ENCODE measurements at places on chromosomes 12 and 14. TPM values are rescaled to one million over a fixed set of nuclear protein-coding genes. Genes with fewer than 3 reads are reported as not detected.

DNA sequence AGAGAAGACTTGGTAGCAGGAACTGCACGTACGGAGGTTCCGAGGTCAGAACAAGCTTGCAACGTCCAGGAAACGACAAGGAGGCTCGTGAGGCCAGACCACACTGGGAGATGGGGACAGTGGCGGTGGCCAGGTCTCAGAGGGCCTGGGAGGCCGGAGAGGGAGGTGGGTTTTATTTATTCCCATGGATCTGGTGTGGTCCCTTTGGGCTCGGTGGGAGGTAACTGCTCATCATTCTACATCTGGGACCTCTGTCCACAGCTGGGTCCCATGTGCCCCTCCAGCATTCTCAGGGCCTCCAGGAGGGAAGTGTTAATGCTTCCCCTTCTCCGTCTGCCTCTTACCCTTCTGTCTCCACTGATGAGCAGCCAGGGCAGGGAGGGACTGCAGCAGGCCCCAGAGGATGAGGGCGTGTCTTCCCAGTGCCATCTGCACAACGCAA, 35.7 kb upstream of the NCOR2 start:
- no peak for DNase-seq

GRCh38 chr12:4280351-4281163, 7.0 kb downstream of the CCND2 start:
- DNase-seq: no peak

DNA sequence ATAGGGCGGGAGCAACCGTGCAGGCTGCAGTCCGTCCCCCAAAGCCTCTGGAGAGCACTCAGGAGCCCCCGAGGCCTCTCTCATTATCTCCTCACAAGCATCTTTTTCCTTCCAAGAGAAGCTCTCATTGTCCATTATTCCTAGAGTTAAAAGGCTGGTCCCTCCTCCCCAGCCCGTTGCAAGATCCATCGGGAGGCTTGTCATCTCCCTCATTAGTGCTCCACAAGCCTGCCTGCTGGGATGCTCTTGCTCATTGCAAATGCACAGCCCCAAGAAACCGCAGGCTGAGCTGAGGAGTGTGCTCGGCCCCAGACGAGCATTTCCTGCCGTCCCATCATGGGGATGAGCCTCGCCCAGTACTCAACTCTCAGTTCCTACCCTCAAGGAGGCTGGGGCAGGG, 23.3 kb downstream of the NUAK1 start:
- no peak for DNase-seq

GRCh38 chr12:96850676-96851075, 56.4 kb upstream of the NEDD1 start:
- no peak for DNase-seq

GRCh38 chr12:127690161-127690560, 576.8 kb upstream of the TMEM132C start:
- no peak for DNase-seq

DNA sequence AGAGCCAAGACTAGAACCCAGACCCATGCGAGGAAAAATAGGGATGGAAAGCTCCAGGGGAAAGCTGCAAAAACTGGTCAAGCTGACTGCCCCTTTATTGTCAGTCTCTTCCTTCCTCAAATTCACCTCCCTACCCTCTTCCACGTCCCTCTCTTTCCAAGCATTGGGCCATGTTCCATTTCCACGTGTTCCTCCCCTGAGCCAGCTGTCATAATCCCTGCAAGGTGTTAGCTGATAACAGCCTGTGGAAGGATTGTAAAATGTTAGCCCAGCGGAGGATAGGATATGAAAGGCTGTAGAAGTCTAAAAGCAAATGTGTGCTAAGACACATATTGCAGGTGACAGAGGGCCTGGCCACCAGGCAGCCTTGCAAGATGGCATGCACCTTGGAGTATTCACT, 88.0 kb upstream of the MAX start:
- no peak for DNase-seq

GRCh38 chr14:86683561-86683960, 1153.6 kb downstream of the FLRT2 start:
- no peak for DNase-seq

GRCh38 chr12:32903763-32904162, 7.2 kb upstream of the PKP2 start:
- no peak for DNase-seq

- no peak for DNase-seq
These were observed 440.4 kb upstream of the PRICKLE1 start for GRCh38 chr12:43029971-43030370.

DNA sequence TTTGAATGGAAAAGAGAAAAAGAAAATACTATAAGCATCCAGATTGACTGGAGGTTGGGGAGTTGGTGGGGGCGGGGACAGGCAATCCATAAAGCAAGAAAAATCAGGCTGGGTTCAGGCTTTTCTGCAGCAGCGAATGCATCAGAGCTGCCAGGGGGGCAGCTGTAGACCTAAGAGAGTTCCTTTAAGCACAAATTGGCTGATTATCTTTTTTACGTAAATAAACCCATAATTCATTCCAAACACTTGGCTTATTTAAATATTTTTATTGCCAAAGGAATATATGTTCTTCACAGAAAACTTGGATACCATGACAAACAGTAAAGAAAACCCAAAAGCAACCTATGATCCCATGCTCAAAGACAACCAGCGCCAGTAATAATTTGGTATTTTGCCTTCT, 10.2 kb downstream of the BDKRB2 start:
- no peak for DNase-seq

DNA sequence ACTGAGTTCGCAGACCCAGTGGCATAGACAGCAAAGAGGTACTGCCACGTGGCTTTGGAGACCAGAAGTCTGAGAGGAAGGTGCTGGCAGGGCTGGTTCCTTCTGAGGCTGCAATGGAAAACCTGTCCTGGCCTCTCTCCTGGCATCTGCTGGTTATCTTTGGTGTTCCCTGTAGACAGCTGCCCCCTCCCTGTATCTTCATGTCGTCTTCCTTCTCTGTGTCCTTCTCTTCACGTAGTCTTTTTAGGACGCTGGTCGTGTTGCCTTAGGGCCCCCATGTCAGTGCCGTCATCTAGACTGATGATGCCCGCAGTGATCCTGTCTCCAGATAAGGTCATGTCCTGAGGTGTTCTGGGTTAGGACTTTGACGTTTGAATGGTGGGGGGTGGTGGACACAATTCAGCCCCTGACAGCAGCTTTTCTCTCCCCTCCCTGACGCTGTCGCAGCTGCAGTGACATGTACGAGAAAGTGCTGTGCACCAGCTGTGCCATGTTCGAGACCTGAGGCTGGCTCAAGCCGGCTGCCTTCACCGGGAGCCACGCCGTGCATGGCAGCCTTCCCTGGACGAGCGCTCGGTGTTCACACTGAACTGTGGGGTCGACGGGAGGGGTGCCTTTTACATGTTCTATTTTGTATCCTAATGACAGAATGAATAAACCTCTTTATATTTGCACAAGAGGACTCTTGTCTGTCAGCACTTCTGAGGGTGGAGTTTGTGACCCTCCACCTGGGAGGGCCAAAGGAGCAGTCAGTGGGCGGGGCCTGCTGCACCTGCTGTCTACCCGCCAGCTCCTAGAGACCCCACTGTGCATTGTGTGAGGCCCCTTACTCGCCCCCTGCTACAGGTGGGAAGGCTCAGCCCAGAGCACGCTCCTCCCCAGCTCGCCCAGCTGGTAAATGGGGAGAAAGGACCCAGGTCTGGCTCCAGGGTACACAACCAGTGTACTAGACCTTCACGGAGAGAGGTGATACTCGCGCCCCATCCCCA, 6.3 kb downstream of the SIVA1 start:
- no peak for DNase-seq

DNA sequence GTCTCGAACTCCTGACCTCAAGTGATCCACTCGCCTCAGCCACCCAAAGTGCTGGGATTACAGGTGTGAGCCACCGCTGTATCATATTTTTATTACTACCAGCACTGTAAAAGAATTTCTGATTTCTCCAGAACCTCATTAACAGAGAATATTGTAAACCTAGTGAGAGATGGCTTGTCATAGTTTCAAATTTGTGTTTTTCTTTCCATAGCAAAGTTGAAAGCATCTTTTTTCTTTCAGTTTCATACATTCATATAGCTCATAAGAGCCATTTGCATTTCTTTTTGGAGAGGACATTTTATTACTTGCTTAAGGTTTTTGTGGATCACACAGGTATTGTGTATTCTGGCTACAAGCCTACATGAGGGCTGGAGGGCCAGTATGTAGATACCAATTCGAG, 58.0 kb downstream of the MIS18BP1 start:
- no peak for DNase-seq

- DNase-seq: no peak
These were observed 23.6 kb downstream of the SPTSSA start for GRCh38 chr14:34438438-34438837.

DNA sequence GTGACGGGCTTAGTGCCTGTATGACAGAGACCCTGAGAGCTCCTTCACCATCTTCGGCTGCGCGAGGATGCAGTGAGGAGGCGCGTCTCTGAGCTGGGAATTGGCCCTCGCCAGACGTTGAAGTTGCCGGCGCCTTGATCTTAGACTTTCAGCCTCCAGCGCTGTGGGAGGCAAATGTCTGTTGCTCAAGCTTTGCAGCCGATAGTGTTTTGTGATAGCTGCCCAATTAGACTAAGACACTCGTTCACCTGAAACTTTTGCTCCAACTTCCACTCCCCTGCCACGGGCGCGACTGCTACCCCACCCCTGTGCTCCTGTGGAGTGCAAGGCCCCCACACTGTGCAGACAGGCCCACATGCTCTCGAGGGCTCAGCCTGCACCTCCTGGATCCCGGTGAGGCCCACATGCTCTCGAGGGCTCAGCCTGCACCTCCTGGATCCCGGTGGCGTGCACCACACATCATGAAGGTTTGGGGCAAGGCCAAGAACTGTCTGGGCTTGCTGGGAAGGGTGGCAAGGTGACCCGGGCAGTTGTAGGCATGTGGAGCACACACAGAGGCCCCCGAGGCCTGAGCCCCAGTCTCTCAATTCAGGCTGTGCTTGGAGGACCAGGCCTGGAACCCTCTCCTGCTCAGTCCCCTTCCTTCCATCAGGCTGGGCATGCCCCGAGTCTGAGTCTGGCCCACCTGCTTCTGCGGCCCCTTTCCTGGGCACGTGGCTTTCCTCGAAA, 324.6 kb downstream of the TMEM121 start:
- DNase-seq: no peak

DNA sequence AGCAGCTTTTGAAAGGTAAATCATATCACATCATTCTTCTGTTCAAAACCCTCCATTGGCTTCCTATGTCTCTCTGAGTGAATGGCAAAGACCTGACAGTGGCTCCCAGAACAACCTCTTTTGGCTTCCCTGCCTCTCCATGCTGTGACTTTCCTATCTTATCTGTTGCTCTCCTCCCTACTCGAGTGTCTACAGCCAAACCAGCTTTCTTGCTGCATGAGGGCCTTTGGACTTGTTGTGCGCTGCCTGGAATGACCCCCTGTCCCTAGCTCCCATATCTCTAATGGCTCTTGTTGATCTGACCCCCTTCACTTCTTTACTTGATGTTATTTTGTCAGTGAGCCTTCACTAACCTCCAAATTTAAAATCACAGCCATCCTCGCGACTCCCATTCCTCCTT, 2.5 kb downstream of the SYNE2 start:
- no peak for DNase-seq

DNA sequence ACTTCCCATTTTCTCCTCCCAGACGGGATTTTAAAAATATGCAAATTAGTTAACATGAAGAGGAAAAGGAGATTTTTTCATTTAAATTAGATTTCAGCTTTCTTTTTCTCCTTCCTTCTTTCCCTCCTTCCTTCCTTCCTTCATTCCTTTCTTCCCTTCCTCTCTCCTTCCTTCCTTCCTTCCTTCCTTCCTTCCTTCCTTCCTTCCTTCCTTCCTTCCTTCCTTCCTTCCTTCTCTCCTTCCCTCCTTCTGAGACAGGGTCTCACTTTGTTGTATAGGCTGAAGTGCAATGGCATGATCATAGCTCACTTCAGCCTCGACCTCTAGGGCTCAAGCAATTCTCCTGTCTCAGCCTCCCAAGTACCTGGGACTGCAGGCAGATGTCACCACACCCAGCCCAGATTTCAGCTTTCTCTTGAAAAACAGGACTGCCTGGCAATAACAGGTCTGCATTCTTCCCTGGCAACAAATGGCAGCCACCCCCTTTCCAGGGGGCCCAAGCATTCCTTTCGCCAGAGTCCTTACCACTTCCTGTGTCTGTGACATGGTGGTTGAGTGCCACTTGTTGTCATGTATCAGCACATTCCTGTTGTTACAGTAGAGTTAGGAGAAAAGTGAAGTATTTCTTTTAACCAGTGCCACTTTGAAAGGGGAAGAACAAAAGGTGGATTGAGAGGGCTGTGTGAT, 119.1 kb downstream of the PTPN11 start:
- DNase-seq: peak; percentile 33

- no peak for DNase-seq
These were observed 1.0 kb upstream of the TSSK4 start for GRCh38 chr14:24204163-24205146.

GRCh38 chr14:68285421-68286179, 466.0 kb downstream of the RAD51B start:
- no peak for DNase-seq

DNA sequence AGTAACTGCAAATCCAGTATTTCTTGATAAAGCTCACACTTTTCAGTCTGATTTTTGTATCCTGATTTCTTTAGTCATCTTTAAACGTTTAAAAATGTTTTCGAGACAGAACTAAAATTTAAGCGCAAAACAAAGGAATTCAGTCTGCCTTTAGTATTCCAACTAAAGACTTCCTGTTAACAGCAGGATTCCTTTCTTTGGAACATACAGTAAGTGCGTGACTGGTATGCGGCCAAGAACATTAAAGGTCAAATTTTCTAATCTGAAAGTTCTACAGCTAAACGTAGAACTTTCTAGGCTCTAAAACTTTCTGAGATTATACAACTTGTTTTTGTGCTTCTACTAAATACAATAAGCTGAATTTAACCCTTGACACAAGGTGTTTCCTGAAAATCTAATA, 9.9 kb downstream of the SAV1 start:
- no peak for DNase-seq

DNA sequence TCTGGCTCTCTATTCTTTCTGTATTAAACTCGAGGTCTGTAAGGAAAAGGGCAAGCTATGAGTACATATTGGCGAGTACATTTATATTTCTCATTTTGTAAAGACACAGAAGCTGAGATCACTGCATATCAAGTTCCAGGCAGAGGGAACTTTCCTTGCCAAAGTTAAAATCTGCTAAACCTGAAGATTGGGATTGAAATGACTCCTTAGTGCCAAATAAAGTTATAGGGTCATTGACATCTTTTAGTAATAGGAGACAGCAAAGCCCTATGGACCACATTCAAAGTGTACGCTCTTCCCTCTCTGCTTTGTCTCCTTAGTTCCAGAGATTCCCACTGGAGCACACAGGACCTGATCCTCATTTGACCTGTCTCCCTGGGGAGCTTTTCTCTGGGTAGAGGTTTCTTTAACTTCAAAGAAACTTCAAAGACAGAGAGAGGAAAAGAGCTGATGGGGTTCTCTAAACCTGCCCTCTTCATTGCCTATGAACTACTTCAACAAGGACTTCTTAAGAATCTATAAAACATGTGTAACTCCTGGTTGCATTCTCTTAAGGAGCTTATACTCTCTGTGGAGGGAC, 42.6 kb upstream of the PTPRR start:
- DNase-seq: no peak

- DNase-seq: no peak
These were observed 14.1 kb downstream of the TEDC1 start for GRCh38 chr14:105505101-105505500.

GRCh38 chr12:49970658-49971057, 2.1 kb upstream of the AQP6 start:
- DNase-seq: no peak

MAP1LC3B2 gene
- 2.5 TPM for total RNA-seq

TTC9 gene
- 22.5 TPM for total RNA-seq

WNT5B gene
- total RNA-seq: 4.6 TPM

All from WTC11 (cell line).